ENCODE measurements at places on chromosomes 4 and X.

DNA sequence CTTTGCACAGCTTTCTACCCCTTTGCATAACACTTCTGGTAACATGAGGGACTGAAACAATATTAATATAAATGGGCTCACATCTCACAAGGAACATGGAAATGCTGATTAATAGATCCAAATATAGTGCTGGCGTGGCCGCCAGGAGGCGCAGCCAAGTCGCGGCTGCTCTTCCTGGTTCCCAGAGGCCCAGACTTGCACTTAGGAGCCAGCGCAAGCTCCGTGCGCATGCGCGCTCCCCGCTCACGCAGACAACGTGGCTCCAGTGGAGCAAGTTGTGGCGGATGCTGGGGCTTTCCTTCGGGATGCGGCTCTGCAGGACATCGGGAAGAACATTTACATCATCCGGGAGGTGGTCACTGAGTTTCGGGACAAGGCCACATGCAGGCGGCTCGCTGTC is 318.3 kb upstream of the SLC7A11 start:
- no peak for DNase-seq

DNA sequence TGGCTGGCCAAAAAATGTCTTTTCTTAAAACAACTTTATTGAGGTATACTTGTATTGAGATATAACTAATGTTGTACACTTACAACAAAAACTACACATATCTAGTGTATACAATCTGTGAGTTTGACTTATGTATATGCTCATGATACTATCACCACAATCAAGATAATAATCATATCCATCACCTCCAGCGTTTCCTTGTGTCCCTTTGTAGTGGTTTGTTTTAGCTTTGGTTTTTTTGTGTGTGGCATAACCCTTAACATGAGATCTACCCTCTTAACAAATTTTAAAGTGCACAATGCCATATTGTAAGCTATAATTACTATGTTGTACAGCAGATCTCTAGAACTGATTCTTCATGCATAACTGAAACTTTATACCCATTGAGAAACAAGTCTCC is 13.4 kb upstream of the PCSK1N start:
- no peak for DNase-seq

DNA sequence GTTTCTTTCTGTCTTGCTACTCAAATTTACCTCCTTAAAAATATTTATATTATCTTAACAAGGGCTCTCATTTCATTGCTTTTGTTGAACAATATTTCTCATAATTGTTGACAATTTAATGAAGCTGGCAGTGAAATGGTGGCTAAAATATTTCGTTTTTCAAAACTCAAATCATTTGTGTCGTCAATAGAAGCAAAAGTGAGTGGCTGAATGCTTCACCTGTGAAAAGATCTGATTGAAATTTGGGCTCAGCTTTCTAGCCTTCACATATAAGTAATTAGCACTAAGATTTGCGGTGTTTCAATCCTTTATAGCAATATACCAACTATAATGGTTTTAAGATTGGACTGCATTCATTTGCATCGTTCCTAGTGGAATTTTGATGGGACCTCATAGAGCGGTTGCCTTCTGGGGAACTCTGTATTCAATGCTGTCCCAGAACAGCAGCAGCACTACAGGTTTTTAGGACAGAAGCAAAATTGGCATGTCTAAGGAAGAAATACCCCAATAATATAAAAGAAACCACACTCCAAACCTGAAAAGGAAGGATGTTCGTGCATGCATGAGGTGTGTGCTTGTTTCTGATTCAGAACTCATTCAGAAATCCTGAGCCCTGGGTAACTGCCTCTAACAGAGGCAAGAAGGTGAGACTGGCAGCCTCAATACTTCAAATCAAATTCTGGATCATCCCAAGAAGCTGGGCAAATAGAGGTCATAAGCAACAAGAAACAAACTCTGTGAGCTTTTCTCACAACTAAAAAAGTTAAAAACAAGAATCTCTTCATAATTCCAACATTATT is 2.5 kb downstream of the CXCL1 start:
- DNase-seq = no peak

DNA sequence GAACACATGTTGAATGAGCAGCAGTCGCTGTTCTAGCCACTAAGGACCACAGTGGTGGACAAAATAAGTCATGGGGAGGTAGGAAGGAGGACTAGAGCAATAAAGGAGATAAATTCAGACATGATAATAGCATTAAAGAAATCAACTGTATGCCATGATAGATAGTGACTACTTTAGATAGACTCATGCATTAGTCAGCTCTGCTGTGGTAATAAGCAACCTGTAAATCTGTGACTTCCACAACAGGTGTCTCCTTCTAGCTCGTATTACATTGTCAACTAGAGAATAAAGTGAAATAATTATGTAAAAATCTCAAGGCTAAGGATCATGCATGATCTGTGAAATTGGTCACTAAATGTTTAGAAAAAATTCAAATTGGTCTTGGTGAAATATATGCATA is 77.9 kb downstream of the WWC2 start:
- no peak for DNase-seq

GRCh38 chr4:41200486-41201017 is 13.8 kb downstream of the APBB2 start:
- DNase-seq = no peak

- DNase-seq = no peak
These were observed 46.8 kb upstream of the PASD1 start for GRCh38 chrX:151516538-151517187.

DNA sequence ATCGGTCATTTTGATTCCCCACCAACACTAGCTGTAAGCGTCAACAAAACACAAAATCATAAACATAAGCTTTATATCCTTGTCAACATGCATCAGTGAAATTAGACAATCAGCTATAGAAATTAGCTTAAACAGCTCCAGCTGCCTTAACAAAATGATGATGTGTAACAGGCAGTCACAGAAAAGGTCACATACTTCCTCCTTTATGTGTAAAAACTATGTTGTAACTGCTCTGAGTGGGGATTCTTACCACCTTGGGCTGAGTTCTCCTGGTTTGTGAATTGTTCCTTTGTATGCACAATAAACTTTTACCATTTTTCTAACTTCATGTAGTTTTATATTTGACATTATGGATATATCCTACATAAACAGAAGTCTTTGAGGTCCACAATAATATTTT is 73.9 kb upstream of the MAP9 start:
- DNase-seq = no peak

- DNase-seq = no peak
These were observed 1525.7 kb upstream of the TENM3 start for GRCh38 chr4:180717451-180718033.
